ENCODE measurements at places on chromosomes 2 and 18. TPM values are rescaled to one million over a fixed set of nuclear protein-coding genes. Genes with fewer than 3 reads are reported as not detected.
A peak's percentile ranks its signal among the peaks of the same experiment; 100 is the strongest.

GRCh38 chr2:197309691-197310231, 819 bp downstream of the ANKRD44 start:
- peak; percentile 82 for DNase-seq

DNA sequence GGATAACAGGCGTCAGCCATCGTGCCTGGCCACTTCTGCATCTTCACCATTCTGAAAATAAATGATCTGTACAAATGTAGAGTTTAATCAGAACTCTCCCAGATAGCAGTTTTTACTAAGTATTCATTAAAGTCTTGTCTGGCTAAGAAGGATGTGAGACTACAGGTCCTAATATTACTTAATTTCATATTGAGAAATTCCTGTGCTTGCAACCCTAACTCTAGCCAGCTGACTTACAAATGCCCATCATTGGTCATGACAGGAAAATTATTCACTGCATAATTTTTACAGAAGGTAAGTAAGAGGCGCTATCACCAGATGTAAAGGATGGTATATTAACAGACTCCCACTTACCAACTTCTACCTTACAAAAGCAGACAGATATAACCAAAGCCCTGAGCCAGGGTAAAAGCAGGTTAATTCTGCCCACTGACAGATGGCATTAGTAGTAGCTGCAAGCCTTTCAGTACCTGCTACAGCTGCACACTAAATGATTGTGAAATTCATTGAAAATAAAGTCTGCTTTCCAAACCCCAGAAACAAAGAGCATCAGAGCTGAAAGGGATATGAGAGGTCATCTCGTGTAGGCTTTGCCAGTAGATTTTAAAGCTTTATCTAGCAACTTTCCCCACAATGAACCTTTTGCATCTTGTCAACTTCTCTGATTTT, 271.3 kb upstream of the STON1 start:
- DNase-seq: no peak

DNA sequence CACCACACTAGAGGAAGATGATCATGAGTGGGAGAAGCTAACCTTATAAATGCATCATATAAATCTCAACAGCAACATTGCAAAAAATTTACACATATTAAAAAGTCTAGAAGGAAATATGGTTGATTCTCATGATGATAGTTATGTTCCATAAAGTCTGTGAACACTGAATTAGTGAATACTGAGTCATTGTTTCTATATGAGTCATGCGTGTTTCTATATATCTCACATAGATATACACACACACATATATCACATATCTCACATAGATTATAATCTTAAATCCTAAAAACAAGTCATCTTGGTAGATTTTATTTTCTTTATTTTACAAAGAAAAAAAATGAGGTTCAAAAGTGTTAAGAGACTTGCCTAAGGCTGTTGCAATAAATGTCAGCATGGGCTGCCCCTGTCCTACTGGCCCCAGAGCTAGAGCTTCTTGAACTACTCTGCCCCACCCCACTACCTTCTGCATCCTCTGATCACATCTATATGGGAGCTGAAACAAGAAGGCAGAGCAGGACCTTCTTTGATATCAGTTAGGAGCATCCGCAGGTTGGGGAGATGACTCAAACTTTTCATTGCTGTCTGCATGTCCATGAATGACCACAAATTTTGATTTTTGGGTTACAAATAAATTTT, 81.8 kb upstream of the ADAM23 start:
- DNase-seq: no peak

DNA sequence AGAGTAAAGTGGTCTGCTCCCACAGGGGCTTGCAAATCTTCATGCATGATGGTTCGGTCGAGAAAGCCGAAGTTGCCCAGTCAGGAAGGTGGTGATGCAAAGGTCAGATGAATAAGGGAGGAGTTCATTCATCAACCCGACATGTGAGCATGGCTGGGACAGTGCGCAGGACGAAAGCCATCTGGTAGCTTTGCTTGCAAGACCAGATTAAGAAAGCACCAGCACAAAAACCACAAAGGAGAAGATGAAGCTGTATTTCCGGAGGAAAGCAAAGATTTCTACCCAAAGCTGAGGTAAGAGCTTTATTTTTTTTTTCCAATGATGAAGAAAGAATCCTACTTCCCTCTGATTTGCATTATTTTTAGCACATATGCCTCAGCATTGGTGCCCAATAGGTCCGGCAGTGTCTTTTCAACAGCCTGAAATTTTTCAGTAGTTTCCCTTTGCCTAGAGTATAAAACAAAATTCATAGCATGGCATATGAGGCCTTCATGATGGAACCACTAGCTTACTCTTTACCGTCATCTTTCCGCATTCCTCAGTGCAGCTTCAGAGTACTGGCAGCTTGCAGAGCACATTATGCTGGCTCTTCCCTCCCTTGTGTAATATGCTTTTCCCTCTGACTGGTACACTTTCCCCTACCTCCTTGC, 112.0 kb upstream of the THOC1 start:
- DNase-seq: no peak

Gene FECH
- total RNA-seq: 11.3 TPM

- no peak for DNase-seq
Measured at GRCh38 chr2:64697297-64698176, 43.8 kb upstream of the SERTAD2 start.

Gene MC4R
- not detected for total RNA-seq

Gene CASP8
- total RNA-seq: 153 TPM

GRCh38 chr18:3266062-3266608, 4.2 kb downstream of the MYL12B start:
- no peak for DNase-seq

GRCh38 chr2:9767656-9768281, 75.5 kb upstream of the TAF1B start:
- no peak for DNase-seq

DNA sequence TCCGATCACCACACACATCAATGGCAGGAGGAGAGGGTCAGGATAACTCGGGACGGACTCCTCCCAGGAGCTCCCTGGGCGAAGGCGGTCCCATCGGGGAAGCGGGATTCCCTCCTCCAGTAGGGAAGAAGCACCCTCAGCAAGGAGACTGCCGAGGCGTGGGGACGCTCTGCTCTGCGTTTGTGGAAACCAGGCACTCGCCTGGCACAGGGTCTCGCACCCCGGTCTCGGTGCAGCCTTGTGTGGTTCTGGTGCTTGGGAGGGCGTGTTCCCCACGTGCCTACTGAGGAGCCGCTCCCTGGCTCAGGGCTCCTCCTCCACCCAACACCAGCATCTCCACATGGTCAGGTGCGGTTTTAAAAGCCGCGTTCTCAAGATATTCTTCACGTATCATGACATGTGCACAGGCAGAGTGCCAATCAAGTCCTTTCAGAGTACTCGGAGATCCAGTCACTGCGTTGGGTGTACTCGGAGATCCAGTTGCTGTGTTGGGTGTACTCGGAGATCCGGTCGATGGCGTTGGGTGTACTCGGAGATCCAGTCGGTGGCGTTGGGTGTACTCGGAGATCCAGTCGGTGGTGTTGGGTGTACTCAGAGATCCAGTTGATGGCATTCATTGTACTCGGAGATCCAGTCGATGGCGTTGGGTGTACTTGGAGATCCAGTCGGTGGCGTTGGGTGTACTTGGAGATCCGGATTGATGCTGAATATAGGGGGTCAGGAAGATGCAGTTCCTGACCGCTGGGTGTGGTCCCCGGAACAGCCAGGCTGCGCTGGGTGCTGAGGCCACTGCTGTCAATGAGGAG, 117.5 kb downstream of the RTP5 start:
- no peak for DNase-seq

GRCh38 chr18:35122586-35123224, 81.5 kb downstream of the MAPRE2 start:
- DNase-seq: no peak

- DNase-seq: no peak
Measured at GRCh38 chr2:236781933-236782816, 212.6 kb downstream of the ACKR3 start.

- no peak for DNase-seq
Measured at GRCh38 chr2:58645017-58645416, 403.9 kb upstream of the FANCL start.

GRCh38 chr2:71952572-71953188, 195.0 kb downstream of the CYP26B1 start:
- no peak for DNase-seq

- no peak for DNase-seq
Measured at GRCh38 chr18:13544953-13545352, 181.4 kb downstream of the FAM210A start.

Gene EVX2
- total RNA-seq: not detected

Gene SP5
- total RNA-seq: not detected

GRCh38 chr2:154343282-154343681, 355.2 kb upstream of the KCNJ3 start:
- no peak for DNase-seq

Gene HOXD12
- total RNA-seq: not detected

Gene GALNT5
- not detected for total RNA-seq

DNA sequence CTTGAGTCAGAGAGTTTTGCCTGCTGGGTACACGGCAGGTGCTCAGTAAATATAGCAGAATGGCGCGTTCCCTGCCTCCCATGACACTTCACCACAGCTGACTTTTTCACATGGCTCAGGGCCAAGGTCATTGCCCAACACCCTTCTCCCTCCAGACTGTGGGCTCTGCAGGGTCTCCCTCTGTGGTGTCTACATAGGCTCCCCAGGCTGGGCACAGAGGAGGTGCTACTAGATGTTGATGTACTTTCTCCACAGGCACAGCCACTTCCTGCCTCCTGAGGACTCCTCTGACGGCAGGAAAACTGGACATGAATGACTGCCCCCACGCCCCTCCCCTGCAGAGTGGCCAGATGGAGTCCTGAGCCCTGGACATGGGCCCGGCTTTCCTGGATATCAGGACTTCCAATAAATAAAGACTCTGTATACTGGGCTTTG, 4.2 kb downstream of the CHCHD5 start:
- DNase-seq: no peak

GRCh38 chr2:226687641-226688253, 111.9 kb downstream of the IRS1 start:
- DNase-seq: no peak

GRCh38 chr2:162324953-162325352, 6.5 kb upstream of the IFIH1 start:
- DNase-seq: no peak

DNA sequence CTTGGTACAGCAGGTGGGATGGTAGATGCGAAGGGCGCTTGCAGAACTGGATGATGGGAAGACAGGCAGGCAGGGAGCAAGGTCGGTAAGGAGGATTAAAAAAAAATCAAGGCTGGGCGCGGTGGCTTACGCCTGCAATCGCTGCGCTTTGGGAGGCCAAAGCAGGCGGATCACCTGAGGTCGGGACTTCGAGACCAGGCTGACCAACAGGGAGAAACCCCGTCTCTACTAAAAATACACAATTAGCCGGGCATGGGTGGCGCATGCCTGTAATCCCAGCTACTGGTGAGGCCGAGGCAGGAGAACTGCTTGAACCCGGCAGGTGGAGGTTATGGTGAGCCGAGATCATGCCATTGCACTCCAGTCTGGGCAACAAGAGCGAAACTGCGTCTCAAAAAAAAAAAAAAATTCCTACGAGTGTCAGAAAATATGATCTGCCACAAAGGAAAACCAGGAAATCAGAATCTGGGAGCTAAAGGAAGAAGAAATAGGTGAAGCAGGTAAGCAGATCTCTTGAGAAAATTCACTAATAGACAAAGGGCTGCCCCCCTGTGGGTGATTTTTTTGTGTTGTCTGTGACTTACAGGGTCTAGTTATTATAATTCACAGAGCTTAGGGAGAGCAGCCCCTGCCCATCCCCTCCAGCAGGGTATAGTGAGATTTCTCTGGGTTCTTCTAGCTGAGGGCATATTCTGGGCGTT, 46.2 kb downstream of the C2orf42 start:
- DNase-seq: no peak

GRCh38 chr2:189676471-189676870, 2.0 kb downstream of the ANKAR start:
- no peak for DNase-seq

Gene EDAR
- 2.0 TPM for total RNA-seq

All from CD8-positive, alpha-beta T cell (primary cell).